ENCODE measurements at places on chromosomes 7 and 10.

DNA sequence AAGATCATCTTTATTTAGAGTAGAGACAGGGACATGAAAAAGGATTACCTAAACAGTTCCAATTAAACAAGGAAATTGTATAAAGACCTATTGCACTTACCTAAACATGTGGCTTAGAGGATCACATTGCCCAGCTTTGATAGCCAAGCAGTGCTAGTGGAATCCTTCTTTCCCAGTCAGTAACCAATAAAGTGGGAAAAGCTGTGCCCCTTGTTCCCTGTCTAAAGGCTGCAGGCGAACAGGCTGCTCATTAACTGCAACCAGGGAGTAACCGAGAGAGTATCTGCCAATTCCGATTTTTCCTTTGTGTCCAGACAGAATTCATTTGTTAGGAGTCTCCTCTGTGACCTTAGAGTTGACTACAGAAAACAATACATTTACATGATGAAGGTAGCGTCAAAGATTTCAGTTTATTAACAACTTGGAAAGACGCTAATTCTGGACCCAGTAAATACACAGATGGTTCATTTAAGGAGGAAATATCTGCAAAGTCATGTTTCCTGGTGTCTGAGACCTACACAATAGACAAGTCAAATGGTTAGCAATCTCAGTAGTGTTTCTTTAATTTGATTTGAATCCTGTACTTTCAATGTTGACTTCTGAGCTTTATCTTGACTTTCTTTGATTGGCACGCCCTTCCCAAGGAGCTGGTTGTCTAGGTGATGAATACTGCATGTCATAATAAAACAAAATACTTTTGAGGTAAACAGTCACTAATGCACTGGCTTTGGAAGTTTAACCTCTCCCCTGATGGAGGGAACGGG is 57.3 kb upstream of the MET start:
- DNase-seq, result no peak

DNA sequence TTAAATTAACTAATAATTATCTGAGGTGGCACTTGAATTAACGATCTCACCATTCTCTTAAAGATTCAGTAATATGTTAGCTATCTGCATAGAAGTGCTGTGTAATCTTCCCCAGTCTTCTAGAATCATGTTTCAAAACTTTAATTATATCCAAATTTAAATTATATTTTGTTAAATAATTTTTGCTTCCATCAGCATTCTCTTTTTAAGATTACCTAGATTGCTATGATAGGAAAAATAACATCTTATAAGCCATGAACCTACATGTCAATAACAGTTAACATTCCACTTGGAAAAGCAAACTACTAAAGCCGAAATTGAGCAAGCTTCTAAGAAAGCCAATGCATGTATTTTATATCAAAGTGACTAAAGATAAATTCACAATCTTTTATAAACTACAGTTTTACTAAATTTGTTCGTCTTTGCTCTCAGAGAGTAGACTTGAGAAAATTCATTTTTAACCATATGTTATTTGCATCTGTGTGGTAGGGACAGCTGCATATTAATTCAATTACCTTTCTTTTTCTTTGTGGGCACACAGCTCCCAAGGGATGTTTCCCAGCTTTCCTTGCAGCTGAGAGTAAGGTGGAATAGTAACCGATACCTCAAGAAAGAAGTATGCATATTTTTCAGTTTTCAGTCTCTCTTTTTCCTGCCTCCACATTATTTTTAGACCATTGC is 105.4 kb upstream of the ABCB5 start:
- DNase-seq, result no peak

- DNase-seq, result peak; percentile 52
Measured at GRCh38 chr10:101558204-101558603, 29.9 kb downstream of the POLL start.

DNA sequence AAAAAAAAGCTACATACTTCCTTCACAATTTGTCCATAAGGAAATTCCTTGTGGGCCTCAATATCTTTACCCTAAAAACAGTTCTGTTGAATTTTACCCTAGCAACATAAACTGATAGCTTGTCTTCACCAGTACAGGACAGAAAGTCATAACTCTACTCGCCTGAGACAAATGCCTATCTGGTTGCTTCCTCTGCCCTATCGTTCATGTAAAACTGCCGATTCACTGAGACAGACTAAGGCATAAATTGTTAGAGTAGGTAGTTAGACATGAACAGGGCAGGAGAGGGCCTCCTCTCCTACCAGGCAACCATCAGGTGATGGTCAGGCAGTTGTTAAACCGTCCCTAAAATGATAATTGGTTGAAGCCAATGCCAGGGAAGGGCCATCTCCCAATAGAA is 25.0 kb downstream of the IFIT3 start:
- no peak for DNase-seq

DNA sequence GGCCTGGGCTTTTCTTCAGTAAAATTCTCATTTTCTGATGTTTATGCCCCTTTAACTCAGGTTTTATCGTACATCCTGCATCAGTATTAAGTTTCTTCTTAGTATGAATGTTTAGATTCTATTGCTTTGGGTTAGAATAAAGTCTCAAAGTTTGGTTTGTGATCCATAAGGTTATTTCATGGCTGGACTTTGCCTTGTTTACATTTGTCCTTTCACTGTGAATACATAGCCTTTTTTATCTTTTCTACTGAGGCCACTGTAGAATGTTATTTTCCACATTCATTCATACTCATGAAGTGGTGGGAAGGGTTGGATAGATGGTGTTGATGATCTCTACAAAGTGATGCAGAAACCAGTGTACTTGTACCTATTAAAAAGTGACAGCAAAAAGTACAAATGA is 59.8 kb downstream of the CCSER2 start:
- DNase-seq, result no peak

Data from HT1080 (cell line).